Activated T-cell treated with anti-CD3 and anti-CD28 coated beads for 1 hour (primary cell): ENCODE measurements at places on chromosomes 6 and 20.

DNA sequence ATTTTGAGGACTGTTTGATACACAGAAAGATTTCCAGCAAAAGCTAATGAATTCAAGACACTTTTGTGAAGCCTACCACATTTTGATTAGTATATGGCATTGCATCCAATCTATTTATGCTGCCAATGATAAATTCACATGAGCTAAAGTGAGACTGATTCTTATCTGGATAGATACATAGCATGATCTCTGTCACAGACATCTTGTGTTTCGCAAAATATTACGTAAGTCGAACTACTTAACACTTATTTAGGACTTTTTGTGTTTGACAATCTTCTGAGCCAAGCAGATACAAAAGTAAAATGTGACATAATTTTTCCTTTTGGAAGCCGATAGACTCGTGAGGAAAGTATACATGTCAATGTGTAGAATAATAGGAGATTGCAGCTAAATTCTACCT, 251.6 kb downstream of the HACE1 start:
- no peak for DNase-seq

DNA sequence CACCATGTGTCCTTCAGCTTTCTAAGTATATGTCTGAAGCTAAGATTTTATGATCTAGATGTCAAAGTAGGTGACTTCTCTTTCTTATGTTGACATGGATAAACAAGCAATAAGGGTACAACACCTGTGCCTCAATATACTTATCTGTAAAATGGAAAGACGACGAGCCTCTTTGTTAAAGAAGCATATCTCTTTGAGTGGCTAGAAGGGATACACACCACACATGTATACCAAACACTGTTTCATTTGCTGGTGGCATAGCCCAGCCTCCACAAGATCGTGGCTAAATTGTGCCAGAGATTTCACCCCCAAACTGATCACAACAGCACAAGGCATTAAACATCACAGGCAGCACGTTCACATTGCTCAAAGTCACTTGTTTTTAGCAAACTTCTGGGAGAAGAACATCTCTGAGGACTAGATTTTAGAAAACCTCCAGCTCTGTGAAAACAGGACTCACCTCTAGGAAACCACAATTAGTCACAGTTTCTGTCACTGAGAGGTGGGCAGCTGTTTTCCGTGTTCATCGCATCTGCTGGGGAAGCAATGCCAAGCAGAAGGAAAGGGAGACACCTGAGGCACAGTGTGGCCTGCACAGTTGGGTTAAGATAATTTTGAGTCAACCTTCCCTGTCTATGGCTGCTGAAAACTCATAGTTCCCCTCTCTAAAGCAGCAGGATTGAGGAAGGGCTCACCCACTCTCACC, 263.0 kb upstream of the PLCB4 start:
- DNase-seq, result no peak

- no peak for DNase-seq
These were observed 29.7 kb downstream of the PDRG1 start for GRCh38 chr20:31922181-31922580.

DNA sequence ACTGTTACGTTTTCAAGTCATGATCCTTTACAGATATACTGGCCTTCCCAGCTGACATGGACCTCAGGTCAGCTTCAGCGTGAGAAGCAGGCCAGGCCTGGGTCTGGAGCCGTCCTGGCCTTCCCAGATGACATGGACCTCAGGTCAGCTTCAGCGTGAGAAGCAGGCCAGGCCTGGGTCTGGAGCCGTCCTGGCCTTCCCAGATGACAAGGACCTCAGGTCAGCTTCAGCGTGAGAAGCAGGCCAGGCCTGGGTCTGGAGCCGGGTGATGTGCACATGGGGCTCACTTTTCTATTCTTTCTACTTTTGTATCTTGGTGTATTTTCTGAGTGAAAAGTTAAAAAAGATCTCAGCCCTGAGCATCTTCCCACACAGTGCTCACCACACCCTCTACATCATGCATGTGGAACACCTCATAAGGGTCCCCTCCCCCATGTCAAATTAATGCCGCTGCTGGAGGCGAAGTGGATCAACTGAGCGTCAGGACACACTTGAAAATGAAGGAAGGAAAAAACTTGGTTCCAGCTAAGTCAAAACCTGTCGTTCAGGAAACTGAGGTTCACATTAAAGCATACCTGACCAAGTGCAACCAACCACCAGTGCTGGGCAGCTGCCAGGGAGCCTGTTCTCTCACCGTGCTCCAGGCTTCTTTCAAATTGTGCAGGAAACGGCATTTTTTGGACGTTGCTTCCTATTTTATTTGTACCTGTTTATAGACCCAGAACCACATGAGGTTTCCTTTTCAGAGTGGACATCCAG, 32.2 kb downstream of the KIF25 start:
- no peak for DNase-seq

DNA sequence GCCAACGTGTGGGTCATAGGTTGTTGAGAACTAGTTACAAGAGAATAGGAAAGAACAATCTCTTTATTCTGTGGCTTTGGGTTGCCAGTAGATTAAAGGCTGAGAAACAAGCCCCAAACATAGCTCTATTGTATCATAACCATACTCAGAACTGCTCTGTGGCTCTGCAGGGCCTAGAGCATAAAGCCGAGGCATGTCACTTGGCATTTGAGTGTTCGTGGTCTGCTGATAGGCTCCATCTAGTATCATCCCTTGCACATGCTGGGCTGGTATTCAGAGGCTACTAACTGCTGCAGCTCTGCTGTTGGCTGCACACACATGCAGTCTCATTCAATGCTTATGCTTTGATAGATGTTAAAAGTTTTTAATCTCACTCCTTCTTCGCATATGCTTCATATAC, 157.9 kb downstream of the OGFRL1 start:
- no peak for DNase-seq

DNA sequence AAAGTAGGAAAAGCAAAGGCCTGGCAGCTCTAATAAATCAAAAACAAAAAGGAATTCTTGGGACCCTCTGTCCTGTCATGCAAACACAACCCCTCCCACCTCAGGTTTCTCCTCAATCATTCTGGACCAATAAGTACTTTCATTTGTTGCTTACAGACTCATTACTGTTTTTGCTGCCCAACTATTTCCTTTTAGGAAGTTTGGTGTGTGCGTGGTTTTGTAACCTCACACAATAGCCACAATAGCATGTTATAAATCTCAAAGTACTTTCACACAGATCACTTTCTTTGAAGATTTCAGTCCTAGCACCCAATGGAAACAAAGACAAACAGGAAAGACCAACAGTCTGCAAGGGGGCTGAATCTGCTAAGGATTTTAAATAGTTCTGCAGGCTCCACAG, 4.5 kb downstream of the MRPL14 start:
- DNase-seq, result no peak

DNA sequence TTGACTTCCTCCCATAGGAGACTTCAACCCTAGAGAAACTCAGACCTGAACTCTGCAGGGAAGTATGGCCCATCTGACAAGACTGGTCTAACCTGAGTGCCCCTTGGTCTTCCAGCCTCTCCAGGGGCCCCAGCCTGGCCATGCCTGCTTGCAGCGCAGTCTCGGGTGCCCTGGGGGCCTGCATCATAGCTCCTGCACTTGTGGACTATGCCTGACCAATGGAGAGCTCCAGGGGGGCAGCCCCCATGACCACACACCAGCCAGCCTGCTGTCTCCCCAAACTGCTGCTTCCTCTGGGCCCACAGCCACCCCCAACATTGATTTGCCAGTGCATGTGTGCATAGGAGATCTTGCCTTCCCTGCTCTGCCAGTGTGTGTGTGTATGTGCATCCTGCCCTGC, 608.6 kb upstream of the MARCKS start:
- no peak for DNase-seq

DNA sequence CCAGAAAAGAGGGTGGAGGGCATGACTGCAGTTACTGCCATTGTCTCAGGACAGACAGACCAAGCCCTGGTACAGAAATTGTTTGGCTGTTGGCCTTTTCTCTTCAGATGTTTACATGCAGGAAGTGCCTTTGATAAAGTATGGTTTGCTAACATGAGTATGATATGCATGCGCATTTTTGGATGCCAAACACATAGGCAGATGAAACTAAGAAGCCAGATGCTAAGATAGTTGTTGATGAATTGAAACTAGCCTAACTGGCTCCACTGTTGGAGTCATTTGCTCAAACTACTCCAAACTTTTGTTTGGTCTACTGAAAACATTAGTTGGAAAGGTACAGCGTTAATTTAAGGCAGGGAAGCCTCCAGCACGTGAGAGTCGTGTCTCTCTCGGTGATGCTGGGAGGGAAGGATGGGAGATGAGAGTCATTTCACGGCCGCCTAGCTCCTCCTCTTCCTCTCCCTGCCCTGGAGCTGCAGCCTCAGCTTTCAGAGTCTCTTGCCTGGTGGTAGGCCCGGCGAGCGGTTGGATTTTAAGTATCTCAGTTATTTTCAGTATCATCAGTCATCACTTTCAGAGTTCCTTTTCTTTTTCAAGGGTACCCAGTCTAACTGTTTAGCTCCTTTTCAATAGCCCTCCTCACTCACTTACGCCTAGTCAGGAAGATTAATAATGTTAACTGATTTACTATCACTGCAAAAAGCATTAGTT, 29.7 kb downstream of the RREB1 start:
- peak; percentile 40 for DNase-seq

DNA sequence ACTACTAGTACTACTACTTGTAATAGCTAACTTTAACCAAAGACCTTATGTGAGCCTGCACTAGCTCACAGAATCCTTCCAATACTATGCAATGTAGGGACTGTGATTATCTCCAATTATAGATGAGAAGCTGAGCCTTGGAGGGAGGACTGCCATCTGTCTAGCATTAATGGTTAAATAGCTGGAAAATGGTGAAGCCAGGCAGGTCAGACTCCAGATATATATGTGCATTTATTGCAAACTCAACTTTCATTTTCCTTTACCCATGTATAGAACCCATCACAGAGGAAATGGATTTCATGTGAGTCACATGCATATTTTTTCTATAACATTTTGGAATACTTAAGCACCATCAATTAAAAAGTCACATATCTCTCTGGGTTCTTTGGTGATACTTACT, 229.9 kb downstream of the BCAS1 start:
- DNase-seq, result no peak

GRCh38 chr20:53294804-53295203, 298.8 kb downstream of the ZNF217 start:
- no peak for DNase-seq
